ENCODE measurements at places on chromosomes 6 and 20. TPM values are rescaled to one million over a fixed set of nuclear protein-coding genes. Genes with fewer than 3 reads are reported as not detected.

The SNTA1 gene
- 9.8 TPM for polyA plus RNA-seq

The ENPP3 gene
- polyA plus RNA-seq = 1.5 TPM

The TSPO2 gene
- 0.39 TPM for polyA plus RNA-seq

The SIRPB2 gene
- polyA plus RNA-seq = 0.41 TPM

The THBS2 gene
- polyA plus RNA-seq = 27.1 TPM

The HLA-DQB1 gene
- 5.4 TPM for polyA plus RNA-seq

The NDUFAF4 gene
- 42.3 TPM for polyA plus RNA-seq

The SLC22A2 gene
- polyA plus RNA-seq = 9.0 TPM

The KIF25 gene
- 0.79 TPM for polyA plus RNA-seq

The FERMT1 gene
- polyA plus RNA-seq = 3.8 TPM

The TMEM151B gene
- polyA plus RNA-seq = 1.5 TPM

The GSS gene
- polyA plus RNA-seq = 56.5 TPM

The MYB gene
- polyA plus RNA-seq = 1.5 TPM

The MLIP gene
- 0.52 TPM for polyA plus RNA-seq

The SGK2 gene
- polyA plus RNA-seq = 27.9 TPM

The CST1 gene
- not detected for polyA plus RNA-seq

The NRSN2 gene
- polyA plus RNA-seq = 48.0 TPM

The CRISP3 gene
- polyA plus RNA-seq = 0.30 TPM

The PROKR2 gene
- 0.30 TPM for polyA plus RNA-seq

The BCAS4 gene
- 5.6 TPM for polyA plus RNA-seq

The PXMP4 gene
- 9.5 TPM for polyA plus RNA-seq

The KCNG1 gene
- polyA plus RNA-seq = 4.1 TPM

The PNLDC1 gene
- 0.47 TPM for polyA plus RNA-seq

The DYNLT2 gene
- 7.8 TPM for polyA plus RNA-seq

Data from left renal pelvis (tissue), 4 donors.